Nephron progenitor cell (in vitro differentiated cells): ENCODE measurements at places on chromosomes 2 and 18.

DNA sequence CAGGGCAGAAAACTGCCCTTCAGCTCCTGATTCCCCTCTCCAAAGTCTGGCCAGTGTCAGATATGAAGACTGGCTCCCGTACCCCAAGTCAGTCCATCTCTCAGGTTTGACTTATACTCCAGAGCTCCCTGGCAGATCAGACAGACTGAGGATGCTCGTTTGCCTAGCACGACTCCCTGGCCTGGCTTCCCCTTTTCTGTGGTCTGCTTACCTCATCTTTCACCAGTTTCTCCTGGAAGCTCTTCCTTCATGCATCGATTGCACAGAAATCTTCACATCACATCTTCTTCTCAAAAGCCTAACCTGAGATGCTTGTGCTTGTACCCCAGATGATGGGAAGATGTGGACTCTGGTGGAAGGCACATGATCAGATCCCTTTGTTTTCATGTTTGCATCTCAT, 387.9 kb upstream of the POU3F3 start:
- no peak overlapping the region for H3K4me3 ChIP-seq
- peaks cover 11% of the 10 kb centered on the region for H3K4me1 ChIP-seq
- H3K36me3 ChIP-seq = no peaks in the 10 kb centered on the region
- DNase-seq = no peak

- H3K27ac ChIP-seq = no peak overlapping the region
- peaks cover 95% of the 10 kb centered on the region for H3K36me3 ChIP-seq
- no peaks in the 10 kb centered on the region for H3K4me1 ChIP-seq
- no peak for DNase-seq
- no peak overlapping the region for H3K4me3 ChIP-seq
- no peaks in the 10 kb centered on the region for H3K27me3 ChIP-seq
Observed at GRCh38 chr2:172572981-172573380, 17.1 kb downstream of the PDK1 start.

GRCh38 chr2:3902131-3902530, 198.8 kb downstream of the DCDC2C start:
- no peak for DNase-seq
- peaks cover 3% of the 10 kb centered on the region for H3K27me3 ChIP-seq
- H3K27ac ChIP-seq = no peak overlapping the region
- H3K4me1 ChIP-seq = peaks cover 5% of the 10 kb centered on the region
- no peaks in the 10 kb centered on the region for H3K36me3 ChIP-seq
- H3K4me3 ChIP-seq = no peak overlapping the region

DNA sequence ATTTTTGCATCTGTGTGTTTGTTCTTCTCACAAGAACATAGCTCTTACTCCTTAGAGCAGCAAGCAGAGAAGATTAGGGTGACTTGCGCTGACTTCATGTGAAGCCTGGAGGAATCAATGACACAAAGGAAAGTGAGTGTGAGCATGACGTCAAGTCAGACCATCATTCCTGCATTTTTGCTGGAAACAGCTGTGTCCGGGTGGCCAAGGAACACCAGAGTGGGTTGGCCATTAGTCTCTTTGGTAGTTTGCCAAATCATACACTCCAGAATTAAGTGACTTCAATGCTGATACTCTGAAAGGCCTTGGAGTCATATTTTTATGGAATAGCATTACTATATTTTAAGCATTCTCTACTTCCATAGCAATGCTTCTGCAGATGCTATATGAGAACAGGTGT, 597.2 kb downstream of the DCDC2C start:
- no peaks in the 10 kb centered on the region for H3K27me3 ChIP-seq
- no peaks in the 10 kb centered on the region for H3K4me1 ChIP-seq
- H3K36me3 ChIP-seq = no peaks in the 10 kb centered on the region
- no peak for DNase-seq
- no peak overlapping the region for H3K4me3 ChIP-seq

- no peaks in the 10 kb centered on the region for H3K4me1 ChIP-seq
- no peak overlapping the region for H3K27ac ChIP-seq
- peaks cover 96% of the 10 kb centered on the region for H3K36me3 ChIP-seq
- no peak overlapping the region for H3K4me3 ChIP-seq
- H3K27me3 ChIP-seq = peaks cover 1% of the 10 kb centered on the region
Observed at GRCh38 chr2:216171011-216171410, 61.9 kb downstream of the XRCC5 start.

DNA sequence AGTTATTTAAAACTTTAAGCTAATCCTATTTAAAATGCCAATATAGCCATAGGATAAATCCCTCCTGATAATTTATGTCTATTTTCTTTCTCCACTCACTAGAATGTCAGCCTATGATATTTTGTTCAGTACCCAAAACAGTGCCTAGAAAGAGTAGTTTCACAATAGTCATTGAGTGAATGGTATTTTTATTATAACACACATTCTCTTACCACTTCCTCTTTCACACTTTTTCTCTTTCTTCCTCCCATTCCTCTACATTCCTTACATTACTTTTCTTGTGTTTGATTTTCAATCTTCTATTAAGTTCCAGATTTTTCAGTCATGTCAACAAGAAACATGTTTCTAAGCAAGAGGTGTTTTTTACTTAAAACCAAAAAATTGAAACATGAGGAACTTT, 327.6 kb upstream of the UBE2E3 start:
- H3K27me3 ChIP-seq = peaks cover 3% of the 10 kb centered on the region
- H3K36me3 ChIP-seq = no peaks in the 10 kb centered on the region
- DNase-seq = no peak
- H3K27ac ChIP-seq = no peak overlapping the region

DNA sequence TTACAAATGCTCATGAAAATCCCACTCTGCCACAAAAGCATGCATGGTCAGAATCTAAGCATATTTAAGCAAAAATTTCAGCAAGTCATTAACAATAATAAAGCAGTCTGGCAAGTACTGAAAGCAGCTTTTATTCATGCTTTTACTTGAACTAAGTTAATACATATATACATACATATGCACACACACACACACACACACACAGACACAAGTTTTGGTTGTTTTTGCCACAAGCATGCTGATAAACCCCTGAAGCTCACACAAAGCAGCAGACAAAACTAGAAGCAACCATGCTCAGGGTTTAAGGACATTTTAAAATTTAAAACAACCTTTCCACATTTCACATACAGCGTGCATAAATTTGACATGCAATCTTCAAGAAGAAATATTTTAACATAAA, 819.1 kb upstream of the FSHR start:
- H3K36me3 ChIP-seq = no peaks in the 10 kb centered on the region
- H3K4me1 ChIP-seq = peaks cover 28% of the 10 kb centered on the region
- no peak overlapping the region for H3K27ac ChIP-seq
- no peak overlapping the region for H3K4me3 ChIP-seq
- no peak for DNase-seq

- no peaks in the 10 kb centered on the region for H3K36me3 ChIP-seq
- H3K27ac ChIP-seq = no peak overlapping the region
- no peak for DNase-seq
- H3K4me1 ChIP-seq = peaks cover 81% of the 10 kb centered on the region
- no peak overlapping the region for H3K4me3 ChIP-seq
Observed at GRCh38 chr2:98900721-98901120, 35.3 kb downstream of the CRACDL start.

GRCh38 chr2:19358242-19359020, at the start of gene OSR1:
OSR1 (minus strand) TSS chr2:19358623; CDS start chr2:19353805, 4,818 bp downstream.
- H3K4me1 ChIP-seq = peaks cover 80% of the 10 kb centered on the region
- H3K27me3 ChIP-seq = peaks cover 81% of the 10 kb centered on the region
- peak within 1 kb of the TSS; percentile 93 for H3K4me3 ChIP-seq
- H3K36me3 ChIP-seq = peaks cover 28% of the 10 kb centered on the region

- no peak overlapping the region for H3K4me3 ChIP-seq
- H3K36me3 ChIP-seq = peaks cover 76% of the 10 kb centered on the region
- no peaks in the 10 kb centered on the region for H3K27me3 ChIP-seq
- peaks cover 18% of the 10 kb centered on the region for H3K4me1 ChIP-seq
- no peak for DNase-seq
Observed at GRCh38 chr18:23209796-23210195, 74.5 kb downstream of the CABLES1 start.

- no peak overlapping the region for H3K4me3 ChIP-seq
- no peaks in the 10 kb centered on the region for H3K27me3 ChIP-seq
- peak overlapping the region; percentile 31 for H3K27ac ChIP-seq
- no peak for DNase-seq
- no peaks in the 10 kb centered on the region for H3K36me3 ChIP-seq
Observed at GRCh38 chr2:76895469-76895868, 626.7 kb downstream of the LRRTM4 start.

DNA sequence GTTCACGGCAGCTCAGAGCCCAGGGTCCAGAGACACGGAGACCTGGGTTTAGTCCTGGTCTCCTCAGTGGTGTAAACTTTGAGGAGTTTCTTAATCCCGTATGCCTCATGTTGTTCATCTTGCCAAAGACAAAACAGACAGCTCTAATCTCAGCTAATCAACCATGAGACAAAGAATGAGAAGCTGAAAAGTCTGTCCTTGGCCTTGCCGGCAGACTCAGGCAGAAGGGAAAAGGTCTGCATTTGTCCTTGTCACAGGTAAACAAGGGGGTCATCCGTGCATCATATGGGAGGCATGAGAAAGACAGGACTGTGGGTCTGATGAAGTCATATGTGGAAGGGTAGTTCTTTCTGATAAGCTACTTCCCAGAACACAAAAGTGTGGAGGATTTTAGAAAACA, 1.8 kb upstream of the ARMC9 start:
- H3K4me1 ChIP-seq = peaks cover 49% of the 10 kb centered on the region
- H3K4me3 ChIP-seq = peak overlapping the region; percentile 57
- no peak overlapping the region for H3K27ac ChIP-seq
- peaks cover 14% of the 10 kb centered on the region for H3K36me3 ChIP-seq
- no peak for DNase-seq
- H3K27me3 ChIP-seq = peaks cover 20% of the 10 kb centered on the region

DNA sequence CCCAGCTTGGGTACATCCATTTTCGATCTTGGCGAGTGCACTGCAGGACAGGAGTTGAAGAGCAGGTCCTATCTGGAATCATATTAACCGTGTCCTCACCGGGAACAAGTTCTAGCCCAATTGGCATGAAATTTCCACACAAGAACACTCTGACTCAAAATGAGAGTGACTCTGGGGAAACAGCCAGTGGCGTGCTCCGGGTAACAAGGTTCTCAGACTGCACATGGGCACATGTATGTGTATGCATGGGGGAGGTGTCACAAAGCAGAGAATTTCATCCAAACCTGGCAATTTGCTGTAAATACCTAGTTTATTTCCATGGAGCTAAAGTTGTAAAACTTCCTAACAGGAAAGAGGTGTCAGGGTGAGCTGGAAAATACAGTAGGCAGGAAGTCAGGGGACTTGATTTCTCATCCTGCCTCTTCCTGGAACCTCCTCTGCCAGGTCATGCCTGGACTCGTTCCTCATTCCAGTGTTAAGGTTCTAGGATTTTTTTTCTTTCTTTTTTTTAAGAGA, 1.7 kb downstream of the TUBB6 start:
- no peak for DNase-seq
- peaks cover 47% of the 10 kb centered on the region for H3K36me3 ChIP-seq
- H3K27ac ChIP-seq = no peak overlapping the region
- peaks cover 31% of the 10 kb centered on the region for H3K4me1 ChIP-seq

DNA sequence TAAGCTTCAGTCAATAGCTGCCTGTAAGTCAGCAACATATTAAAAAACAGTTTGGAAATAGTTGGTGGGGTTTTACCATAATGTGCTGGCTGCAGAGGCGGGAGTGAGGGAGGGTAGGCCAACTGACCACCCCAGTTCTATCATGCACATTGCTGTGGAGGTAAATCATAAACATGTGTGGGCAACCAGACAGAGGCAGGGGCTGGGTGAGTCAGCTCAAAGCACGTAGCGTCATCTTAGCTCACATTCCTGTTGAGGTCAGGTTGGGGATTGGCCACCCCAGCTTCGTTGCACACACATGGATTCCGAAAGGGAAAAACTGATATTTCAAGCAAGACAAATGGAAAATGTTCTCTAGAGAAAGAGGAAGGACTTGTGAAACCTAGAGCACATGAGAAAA, 19.5 kb downstream of the GPR45 start:
- DNase-seq = no peak
- H3K4me1 ChIP-seq = peaks cover 31% of the 10 kb centered on the region
- H3K36me3 ChIP-seq = peaks cover 24% of the 10 kb centered on the region

DNA sequence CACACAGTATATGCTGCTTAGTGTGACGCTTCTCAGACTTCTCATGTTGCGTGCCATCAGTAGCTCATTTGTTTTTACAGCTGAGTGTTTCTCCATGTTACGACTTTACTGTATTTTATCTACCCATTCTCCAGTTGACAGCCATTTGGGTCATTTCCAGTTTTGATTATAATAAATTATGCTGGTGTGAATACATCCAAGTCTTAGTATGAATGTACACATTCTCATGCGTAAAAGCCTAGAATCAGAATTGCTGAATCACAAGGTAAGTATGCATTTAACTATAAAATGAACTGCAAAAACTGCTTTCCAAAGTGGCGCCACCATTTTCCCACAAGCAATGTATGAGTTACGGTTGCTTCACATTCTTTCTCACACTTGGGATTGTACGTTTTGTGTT, 184.2 kb upstream of the SLC35G4 start:
- no peak overlapping the region for H3K27ac ChIP-seq
- no peak overlapping the region for H3K4me3 ChIP-seq
- H3K4me1 ChIP-seq = no peaks in the 10 kb centered on the region
- H3K36me3 ChIP-seq = no peaks in the 10 kb centered on the region
- H3K27me3 ChIP-seq = no peaks in the 10 kb centered on the region

- peaks cover 5% of the 10 kb centered on the region for H3K36me3 ChIP-seq
- H3K4me3 ChIP-seq = no peak overlapping the region
- no peak for DNase-seq
- H3K27me3 ChIP-seq = peaks cover 3% of the 10 kb centered on the region
- no peak overlapping the region for H3K27ac ChIP-seq
Observed at GRCh38 chr18:25669741-25670140, 317.8 kb upstream of the ZNF521 start.

GRCh38 chr18:21599585-21600525, 649 bp downstream of the ESCO1 start:
- peak; percentile 72 for DNase-seq
- H3K4me1 ChIP-seq = peaks cover 19% of the 10 kb centered on the region
- H3K27me3 ChIP-seq = peaks cover 3% of the 10 kb centered on the region
- H3K27ac ChIP-seq = peak overlapping the region; percentile 100
- H3K4me3 ChIP-seq = peak overlapping the region; percentile 97
- peaks cover 22% of the 10 kb centered on the region for H3K36me3 ChIP-seq

GRCh38 chr2:103986001-103986400, 867.9 kb upstream of the POU3F3 start:
- H3K27ac ChIP-seq = no peak overlapping the region
- no peaks in the 10 kb centered on the region for H3K4me1 ChIP-seq
- peaks cover 5% of the 10 kb centered on the region for H3K27me3 ChIP-seq
- no peak for DNase-seq

DNA sequence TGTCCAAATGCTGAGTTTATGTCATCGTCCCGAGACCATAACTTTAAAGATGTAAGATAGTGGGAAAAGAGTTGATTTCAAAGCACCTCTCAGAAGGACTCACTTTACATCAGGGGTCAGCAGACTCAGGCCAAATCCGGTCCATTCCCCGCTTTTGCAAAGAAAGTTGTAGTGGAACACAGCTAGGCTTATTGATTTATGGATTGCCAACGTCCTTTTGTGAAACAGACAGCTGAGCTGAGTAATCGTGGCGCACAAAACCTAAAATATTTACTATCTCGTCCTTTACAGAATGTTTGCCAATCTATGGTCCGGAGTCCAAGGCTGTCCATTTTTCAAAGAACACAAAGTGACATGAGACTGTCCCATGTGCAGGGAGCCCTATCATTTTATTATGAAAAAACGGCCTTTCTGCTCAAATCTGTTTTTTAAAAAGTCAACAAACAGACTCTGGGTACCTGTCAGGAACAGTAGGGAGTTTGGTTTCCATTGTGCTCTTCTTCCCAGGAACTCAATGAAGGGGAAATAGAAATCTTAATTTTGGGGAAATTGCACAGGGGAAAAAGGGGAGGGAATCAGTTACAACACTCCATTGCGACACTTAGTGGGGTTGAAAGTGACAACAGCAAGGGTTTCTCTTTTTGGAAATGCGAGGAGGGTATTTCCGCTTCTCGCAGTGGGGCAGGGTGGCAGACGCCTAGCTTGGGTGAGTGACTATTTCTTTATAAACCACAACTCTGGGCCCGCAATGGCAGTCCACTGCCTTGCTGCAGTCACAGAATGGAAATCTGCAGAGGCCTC, at the start of gene IL1RN:
TSS of gene IL1RN (plus strand) at position 754 of the 801 bp plus-strand sequence. CDS start at position 781, 27 bp downstream.
- H3K27me3 ChIP-seq = peaks cover 41% of the 10 kb centered on the region
- H3K4me3 ChIP-seq = no peak within 1 kb of the TSS
- H3K4me1 ChIP-seq = no peaks in the 10 kb centered on the region
- no peak within 1 kb of the TSS for H3K27ac ChIP-seq
